ENCODE measurements at places on chromosomes 12 and 14. TPM values are rescaled to one million over a fixed set of nuclear protein-coding genes. Genes with fewer than 3 reads are reported as not detected.

The CIDEB gene
- total RNA-seq = 14.0 TPM

GRCh38 chr14:105974902-105975301 is 448.5 kb downstream of the TMEM121 start:
- no peak overlapping the region for H3K27ac ChIP-seq
- no peak overlapping the region for H3K4me3 ChIP-seq
- H3K27me3 ChIP-seq = no peaks in the 10 kb centered on the region
- no peaks in the 10 kb centered on the region for H3K36me3 ChIP-seq
- peak; percentile 81 for DNase-seq

GRCh38 chr12:91377436-91377835 is 194.8 kb upstream of the DCN start:
- no peak overlapping the region for H3K27ac ChIP-seq
- DNase-seq = no peak
- no peak overlapping the region for H3K4me3 ChIP-seq
- peaks cover 7% of the 10 kb centered on the region for H3K4me1 ChIP-seq

The ESRRB gene
- 0.11 TPM for total RNA-seq

The FGD4 gene
- 0.07 TPM for total RNA-seq

The CELA1 gene
- total RNA-seq = 0.18 TPM

- DNase-seq = no peak
- H3K27me3 ChIP-seq = peaks cover 2% of the 10 kb centered on the region
- H3K4me1 ChIP-seq = peaks cover 36% of the 10 kb centered on the region
- H3K4me3 ChIP-seq = no peak overlapping the region
- no peaks in the 10 kb centered on the region for H3K36me3 ChIP-seq
These were observed 45.2 kb upstream of the CTDSP2 start for GRCh38 chr12:57891542-57892228.

DNA sequence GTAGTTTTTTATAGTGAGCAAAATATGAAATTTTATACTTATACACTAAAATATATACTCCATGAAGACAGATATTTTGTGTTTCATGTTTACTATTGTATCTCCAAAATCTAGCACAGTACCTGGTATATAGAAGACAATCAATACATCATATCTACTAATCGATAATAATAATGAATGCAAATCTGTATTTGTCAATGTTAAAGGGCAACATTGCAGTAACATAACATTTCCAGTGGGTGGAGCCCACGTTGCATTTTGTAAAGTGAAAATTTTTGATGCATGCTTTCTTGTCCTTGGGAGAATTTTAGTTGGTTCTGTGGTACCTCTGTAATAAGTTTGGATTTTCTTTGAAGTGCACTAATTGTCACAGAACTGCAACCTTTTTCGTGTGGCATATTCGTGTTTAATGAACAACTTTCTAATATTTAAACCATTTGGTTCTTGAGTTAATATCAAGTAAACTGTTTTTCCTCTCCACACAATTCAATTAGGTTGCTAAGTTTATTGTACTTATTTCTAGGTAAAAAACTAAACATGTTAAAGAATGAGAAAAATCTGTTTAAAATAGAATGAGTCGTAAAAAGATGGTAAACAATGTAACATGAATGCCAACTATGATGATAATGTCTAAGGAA is 47.4 kb downstream of the AVPR1A start:
- no peaks in the 10 kb centered on the region for H3K4me1 ChIP-seq
- peaks cover 4% of the 10 kb centered on the region for H3K27me3 ChIP-seq
- peak; percentile 25 for DNase-seq
- H3K36me3 ChIP-seq = no peaks in the 10 kb centered on the region

GRCh38 chr14:104223101-104224041 is 85.0 kb downstream of the KIF26A start:
- no peak overlapping the region for H3K27ac ChIP-seq
- peaks cover 12% of the 10 kb centered on the region for H3K27me3 ChIP-seq
- H3K4me1 ChIP-seq = peaks cover 17% of the 10 kb centered on the region
- no peak overlapping the region for H3K4me3 ChIP-seq

GRCh38 chr14:31994391-31995033 is 82.6 kb upstream of the ARHGAP5 start:
- DNase-seq = no peak
- H3K27me3 ChIP-seq = peaks cover 2% of the 10 kb centered on the region
- H3K27ac ChIP-seq = no peak overlapping the region
- H3K4me1 ChIP-seq = no peaks in the 10 kb centered on the region

The CACNA2D4 gene
- 5.5 TPM for total RNA-seq

Data from activated CD4-positive, alpha-beta T cell treated with anti-CD3 and anti-CD28 coated beads for 36 hours (primary cell).